Activated T-cell treated with anti-CD3 and anti-CD28 coated beads for 4 hours (primary cell): ENCODE measurements at places on chromosomes 5 and 9.

GRCh38 chr9:114525513-114525912 lies 20.2 kb upstream of the WHRN start:
- DNase-seq: no peak

GRCh38 chr9:38361473-38361850 lies 31.0 kb upstream of the ALDH1B1 start:
- DNase-seq: no peak

DNA sequence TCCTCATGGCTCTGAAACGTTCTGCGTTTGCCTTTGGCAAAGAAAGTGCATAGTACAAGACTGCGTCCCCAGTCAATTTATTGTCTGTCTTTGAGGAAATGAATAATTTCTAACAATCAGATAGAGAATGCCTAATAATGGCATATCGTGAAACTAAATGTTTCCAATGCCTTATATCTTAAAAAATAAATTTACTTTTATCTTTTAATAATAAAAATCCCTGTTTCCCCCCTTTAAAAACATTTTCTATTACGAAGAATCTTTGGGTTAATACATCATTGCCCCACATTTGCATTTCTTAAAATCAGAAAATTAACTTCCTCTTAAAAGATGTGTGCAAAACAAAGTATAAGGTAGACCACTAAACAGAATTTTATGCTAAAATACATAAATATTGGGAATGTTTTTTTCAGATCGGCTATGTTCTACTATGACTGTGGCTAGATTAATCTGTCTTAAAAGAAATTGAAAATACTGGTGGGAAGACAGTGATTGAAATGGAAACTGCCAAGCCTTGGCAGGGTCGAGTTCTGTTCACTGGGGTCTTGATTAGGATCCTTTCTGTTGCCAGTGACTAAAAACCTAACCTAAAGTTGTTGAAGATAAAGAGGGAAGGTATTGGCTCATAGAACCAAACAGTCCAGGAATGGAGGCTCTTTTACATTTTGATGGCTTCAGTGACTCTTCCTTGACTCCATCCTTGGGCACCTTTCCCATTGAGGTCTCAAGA lies at the start of gene IL5:
Gene IL5, minus strand, starts transcription at position 51 of the 730 bp plus-strand sequence. Its CDS starts 44 bp downstream, at position 7.
- DNase-seq: no peak

DNA sequence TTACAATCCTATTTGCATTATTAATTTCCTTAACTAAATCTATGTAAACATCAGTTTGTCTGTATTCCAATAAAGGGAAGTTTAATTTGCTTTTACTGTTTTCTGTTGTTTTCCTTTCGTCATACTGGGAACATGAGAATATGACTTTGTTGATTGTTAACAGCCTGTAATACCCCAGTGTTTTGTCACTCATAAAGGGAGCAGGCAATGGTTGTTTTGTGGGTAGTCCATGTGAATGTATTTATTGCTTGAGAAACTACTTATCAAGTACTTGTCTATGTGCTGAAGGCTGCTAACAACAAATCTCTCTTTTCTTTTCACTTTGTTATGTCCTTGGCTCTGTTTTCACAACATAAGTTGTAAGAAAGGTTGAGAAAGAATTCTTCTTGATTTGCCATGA lies 1070.2 kb upstream of the ACO1 start:
- no peak for DNase-seq

- DNase-seq: no peak
Observed at GRCh38 chr5:157076558-157076957, 17.6 kb upstream of the HAVCR1 start.

DNA sequence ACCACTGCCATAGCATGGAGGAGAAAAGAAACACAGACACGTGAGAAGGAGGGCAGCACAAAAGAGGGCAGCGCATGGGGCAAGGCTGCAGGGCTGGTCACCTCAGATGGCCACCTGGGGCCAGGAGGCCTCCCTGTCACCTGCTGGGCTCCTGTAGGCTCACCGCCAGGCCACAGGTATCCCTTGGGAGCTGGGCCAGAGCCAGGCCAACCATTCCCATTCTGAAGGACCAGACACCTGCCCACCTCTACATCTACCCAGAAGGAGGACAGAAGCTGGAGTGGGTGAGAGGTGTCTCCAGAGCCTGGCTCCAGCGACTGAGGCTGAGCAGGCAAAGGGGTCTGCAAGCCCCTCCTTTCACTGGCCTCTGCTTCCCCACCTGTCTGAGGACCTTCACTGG lies 103.1 kb downstream of the PAX5 start:
- DNase-seq: no peak

- DNase-seq: no peak
Observed at GRCh38 chr9:121567500-121568342, 68.1 kb upstream of the GGTA1 start.

DNA sequence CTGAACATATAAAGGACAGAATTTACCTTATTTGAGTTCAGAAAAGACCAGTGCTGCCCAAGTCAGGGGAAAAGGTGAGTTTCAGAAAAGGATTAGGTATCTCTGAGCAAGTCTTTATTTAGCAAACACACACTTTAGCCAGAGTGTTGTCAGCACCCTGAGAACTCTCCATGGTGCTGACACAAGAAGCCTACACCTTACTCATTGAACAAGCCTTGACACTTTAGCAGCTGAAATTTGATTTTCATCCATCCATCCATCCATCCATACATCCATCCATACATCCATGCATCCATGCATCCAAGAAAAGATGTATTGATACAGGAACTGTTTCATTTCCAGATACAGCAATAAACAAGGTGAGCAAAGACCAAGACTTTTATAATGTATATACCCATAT lies 311.2 kb downstream of the TRIM32 start:
- DNase-seq: no peak

GRCh38 chr9:72315510-72316311 lies 49.3 kb downstream of the ZFAND5 start:
- DNase-seq: no peak

- DNase-seq: no peak
Observed at GRCh38 chr9:105503881-105504280, 54.0 kb upstream of the FKTN start.

DNA sequence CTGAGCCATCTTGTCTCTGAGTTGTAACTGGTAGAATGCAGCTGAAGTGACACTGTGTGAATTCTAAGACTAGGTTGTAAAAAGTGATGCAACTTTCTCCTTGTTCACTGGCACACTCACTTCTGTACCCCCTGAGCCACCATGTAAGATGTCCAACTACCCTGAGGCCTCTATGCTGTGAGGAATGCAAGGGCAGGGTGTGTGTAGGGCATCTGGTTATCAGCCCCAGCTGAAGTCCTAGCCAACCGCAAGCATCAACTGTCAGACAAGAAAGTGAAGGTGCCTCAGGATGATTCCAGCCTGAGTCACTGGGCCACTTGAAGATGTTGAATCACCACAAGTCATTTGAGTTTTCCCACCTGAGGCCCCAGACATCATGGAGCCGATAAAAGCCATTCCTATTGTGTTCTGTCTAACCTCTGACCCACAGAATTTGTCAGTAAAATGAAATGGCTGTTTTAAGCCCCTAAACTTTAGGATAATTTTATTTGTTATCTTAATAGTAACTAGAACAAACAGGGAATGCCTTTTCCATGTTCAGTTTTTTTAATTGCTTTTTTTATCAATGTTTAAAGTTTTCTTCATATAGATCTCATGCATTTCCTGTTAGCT lies 18.7 kb upstream of the RHOBTB3 start:
- DNase-seq: no peak

- no peak for DNase-seq
Observed at GRCh38 chr5:73136055-73136562, 15.7 kb downstream of the TMEM171 start.

DNA sequence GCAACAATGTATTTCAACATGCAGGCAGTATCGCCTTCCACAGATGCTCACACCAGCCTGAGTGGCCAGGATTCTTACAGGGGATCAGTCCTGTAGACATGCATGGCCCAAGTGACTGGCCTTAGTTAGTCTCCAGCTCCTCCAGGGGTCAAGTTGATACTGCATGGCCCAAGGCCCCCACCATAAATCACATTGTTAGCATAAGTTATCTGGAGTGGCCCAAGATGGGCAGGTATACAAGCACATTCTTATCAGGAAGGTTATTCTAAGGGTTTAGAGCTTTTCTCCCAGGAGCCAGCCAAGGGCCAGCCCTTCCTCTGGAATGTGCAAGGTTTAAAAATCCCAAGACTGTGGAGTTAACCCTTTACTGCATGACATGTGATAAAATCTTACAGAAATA lies 230.9 kb upstream of the NFIL3 start:
- no peak for DNase-seq

DNA sequence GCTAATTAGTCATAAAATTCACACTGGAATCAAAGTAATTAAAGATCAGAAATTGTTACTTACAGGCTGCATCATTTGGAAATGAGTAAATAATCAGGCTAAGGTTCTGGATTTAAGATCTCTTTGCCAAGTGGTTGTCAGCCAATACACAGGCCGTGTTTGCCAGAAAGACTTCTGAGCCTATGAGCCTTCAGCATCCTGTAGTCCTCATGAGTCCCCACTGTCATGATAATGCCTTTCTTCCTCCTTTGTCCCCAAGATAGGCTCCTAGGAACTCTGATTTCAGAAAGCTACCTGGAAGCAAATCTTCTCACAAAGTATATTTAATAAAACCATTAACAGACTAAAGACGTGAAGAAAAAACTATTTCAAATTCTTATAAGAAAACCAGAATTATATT lies 810.5 kb downstream of the DNAH5 start:
- no peak for DNase-seq

DNA sequence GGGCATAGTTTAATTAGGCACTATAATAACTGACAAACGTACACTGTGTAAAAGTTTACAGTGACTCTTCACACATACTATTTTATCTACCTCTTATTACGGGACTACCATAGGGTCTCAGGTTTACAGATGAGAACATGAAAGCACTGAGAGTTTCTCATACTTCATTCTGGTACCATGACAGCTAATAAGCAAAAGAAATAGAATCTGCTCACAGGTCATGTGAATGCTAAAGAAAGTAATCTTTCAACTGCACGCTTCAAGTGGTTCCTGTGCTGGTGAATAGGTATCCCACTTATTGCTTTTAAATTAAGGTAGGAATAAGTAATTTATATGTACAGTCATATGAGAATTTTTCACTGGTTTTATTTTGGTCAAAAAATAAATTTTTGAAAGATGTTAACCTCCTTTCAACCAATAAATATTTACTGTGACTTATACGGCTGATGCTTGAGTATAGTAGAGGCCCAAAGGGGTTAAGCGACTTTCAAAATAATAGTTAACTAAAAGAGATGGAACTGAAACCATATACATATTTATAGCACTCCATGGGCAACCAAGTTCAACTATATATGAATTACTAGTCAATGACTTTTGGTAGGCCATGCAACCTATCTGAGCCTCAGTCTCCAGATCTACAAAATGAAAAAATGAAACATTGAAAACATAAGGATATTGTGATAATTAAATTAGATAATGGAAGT lies 8.1 kb downstream of the CDKN2A start:
- DNase-seq: no peak

DNA sequence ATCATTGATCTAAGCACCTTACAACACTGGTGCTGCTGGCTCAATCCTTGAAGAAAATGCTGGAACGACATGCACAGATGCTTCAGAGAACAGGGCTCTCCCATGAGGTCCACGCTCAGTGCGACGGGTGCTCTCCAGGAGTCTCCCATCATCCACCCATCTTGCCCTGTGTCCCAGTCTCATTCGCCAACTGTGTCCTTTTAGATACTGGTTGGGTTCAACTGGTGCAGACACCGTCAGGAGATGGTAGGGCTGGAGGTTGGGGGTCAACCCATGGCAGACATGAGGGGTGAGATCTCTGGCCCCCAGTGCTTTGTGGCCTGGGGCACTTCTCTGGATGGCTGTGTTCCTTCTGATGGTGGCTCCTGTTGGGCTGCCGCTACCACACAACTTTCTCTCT lies 1.6 kb upstream of the OBP2B start:
- no peak for DNase-seq

DNA sequence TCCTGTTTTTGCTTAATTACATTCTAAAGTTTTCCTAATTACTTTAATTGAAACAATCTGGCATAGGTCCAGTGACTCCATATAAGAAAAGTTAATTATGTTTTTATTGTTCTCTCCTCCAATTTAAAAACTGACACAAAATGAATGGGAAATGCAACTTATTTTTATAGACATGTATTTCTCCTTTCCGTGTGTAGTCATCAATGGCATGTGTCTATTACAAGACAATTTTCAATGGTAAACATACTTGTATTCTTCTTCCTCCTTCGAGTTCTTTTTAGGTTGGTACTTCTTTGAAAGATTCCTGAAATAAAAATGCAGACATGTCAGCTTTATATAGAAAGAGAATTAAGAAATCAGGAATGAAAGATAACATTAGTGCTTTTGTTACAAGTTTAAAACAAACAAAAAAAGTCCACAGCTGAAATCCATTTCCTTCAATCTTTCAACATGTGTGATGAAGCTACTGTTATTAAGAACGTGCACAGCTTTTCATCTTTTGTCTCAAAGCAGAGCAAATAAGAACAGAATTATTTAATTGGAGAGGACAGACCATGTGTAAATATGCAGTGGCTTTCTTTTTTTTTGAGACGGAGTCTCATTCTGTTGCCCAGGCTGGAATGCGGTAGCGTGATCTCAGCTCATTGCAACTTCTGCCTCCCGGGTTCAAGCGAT lies 63.8 kb downstream of the FNBP1 start:
- no peak for DNase-seq

DNA sequence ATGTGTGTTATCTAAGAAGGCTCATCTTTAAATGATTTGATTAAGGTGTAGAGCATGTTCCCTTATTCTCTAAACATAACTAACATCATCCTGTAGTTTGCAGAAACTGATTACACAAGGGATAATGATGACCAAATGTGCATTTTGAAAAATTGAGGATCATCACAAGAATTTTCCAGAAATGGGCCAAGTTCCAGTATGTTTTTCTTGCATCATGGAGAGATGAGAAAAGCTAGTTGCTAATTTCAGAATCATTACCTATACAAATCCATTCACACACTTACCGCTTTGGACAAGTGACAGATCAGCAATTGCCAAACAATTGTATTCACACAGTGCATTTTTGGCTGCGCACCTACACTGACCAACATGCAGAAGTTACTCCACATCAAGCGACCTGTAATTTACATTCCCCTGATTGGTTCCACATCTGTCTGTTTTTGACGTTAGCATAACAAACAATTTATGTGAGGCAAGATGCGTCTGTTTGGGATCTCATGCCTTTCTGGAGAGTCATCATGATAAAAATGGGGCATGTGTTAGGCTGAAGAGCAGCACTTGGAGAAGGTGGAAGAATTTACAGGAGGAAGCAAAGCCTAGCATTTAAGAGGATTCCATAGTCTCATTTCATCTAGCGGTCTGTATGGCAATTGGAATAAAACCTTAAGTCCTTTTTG lies 2.8 kb upstream of the BNC2 start:
- DNase-seq: no peak

GRCh38 chr9:2709645-2710101 lies 7.6 kb upstream of the KCNV2 start:
- no peak for DNase-seq

DNA sequence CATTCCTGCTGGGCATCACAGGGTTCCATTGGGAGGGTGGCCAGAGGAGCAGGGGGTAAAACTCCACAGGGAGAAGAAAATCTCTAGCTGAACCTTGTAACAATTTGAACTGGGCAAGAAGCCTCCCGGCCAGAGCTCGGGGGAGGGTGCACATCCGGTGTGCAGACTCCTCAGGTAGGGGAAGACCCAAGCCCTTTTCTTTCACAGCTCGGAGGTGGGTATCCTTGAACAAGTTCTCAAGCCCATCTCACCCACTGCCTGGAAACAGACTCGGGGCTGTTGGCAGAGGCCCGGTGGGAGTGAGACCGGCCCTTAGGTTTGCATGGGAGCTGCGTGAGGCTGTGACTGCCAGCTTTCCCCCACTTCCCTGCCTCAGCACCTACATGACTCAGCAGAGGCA lies 111.5 kb upstream of the IL7R start:
- no peak for DNase-seq

- DNase-seq: no peak
Observed at GRCh38 chr5:36575361-36575781, 31.0 kb upstream of the SLC1A3 start.
